ENCODE measurements at places on chromosomes 4 and X.

GRCh38 chrX:15882704-15883539, 28.3 kb upstream of the AP1S2 start:
- no peak for DNase-seq

DNA sequence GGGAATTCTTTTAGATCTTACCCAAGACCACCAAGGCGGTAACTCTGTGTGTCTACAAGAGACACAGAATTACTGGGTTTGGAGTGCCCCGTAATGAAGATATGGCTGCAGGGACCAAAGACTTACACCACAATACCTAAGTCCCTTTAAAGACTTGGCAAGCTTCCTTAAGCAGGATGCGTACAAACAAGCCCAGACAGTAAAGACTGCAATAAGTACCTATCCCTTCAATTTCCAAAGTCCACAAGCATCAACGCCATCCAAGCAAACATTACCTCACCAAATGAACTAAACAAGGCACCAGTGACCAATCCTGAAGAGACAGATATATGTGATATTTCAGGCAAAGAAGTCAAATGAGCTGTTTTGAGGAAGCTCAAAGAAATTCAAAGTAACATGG, 42.3 kb upstream of the RNF128 start:
- DNase-seq = no peak

- DNase-seq = no peak
Observed at GRCh38 chrX:19761554-19762295, 125.7 kb downstream of the SH3KBP1 start.

GRCh38 chr4:6746721-6747293, 30.8 kb downstream of the BLOC1S4 start:
- peak; percentile 94 for DNase-seq

GRCh38 chr4:4323705-4324534, 33.9 kb downstream of the ZBTB49 start:
- peak; percentile 19 for DNase-seq

DNA sequence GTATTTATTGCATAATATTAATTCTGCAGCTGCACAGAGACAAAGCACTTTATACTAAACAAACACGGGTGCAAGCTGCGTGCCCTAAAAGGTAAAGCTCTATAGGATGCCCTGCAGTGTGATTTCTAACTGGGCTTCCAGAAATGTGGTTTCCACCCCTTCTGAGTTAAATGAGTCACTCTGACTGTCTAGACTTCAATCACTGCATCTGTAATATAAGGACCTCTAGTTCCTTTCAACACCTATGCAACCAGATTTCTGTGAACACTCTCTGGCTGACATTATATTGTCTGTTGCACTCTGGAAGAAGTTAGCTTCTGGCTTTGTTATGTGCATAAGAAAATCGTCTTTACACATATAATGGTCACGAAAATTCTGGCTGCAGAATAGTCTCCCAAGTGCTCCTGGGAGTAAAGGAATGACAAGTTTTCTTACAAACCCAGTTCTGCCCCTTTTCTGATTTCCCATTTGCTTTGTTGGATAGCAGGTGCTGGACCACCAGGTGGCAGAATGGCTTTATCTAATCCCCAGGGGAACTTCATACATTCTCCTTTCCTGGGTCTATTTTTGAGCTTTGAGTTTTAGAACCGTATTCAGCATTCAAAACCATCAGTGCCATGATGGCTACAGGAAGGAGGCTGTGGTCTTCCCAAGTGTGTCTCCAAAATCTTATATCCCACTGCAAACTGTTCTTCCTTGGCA, 842.2 kb downstream of the STIM2 start:
- DNase-seq = no peak

DNA sequence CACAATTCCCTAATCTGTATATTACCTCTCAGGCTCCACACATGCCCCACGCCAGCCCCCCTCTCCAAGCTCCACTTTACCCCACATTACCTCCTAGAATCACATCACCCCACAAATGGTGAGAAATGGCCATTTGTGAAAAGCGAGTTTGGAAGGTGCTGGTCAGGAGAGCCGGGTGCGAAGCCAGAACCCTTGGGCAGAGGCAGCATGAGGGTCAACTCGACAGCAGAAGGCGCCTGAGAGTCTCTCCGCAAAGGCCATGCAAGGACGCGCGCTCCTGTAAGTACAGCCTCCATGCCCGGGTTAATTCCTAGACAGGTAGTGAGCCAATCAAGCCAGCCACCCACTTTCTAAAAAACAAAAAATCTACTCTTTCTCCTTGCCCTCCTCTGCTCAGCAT, 42.4 kb downstream of the RHOXF2 start:
- DNase-seq = no peak

- DNase-seq = no peak
Observed at GRCh38 chrX:154401045-154401799, 3.0 kb downstream of the RPL10 start.

GRCh38 chrX:56787734-56788152, 58.7 kb downstream of the NBDY start:
- peak; percentile 16 for DNase-seq

- no peak for DNase-seq
Observed at GRCh38 chrX:154125391-154126040, 18.5 kb upstream of the OPN1LW start.

DNA sequence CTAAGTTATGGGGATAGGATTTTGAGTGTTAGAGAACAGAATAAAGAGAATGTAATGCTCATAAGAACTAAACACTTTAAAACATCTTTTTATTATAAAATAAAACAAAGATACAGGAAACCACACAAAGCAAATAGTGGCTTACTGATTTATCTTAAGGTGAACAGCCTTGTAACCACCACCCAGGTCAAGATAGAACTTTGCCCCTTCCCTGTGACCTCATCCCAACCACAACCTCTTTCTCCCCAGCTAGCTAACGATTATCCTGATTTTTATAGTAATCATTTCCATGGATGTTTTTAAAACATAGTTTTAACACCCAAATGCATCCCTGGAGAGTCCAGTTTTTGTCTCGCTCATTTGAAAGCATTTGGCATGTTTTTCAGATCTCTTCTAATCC, 17.0 kb downstream of the HELT start:
- no peak for DNase-seq

- DNase-seq = no peak
Observed at GRCh38 chr4:20370274-20370673, 118.6 kb downstream of the SLIT2 start.

DNA sequence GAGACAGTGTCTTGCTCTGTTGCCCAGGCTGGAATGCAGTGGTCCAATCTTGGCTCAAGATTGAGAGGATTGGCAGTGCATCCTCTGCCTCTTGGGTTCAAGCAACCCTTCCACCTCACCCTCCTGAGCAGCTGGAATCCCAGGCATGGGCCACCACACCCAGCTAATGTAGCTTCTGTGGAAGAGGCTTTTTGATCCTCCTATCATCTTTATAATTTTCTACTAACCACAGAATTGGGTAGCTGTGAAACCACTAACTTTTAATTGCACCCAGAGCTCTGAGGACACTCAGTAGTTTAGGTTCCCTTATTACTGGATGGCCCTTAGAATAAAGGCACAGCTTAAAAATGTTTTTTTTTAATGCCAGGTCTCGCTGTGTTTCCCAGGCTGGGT, 8.9 kb upstream of the AGA start:
- DNase-seq = no peak

GRCh38 chrX:108049649-108050048, 4.8 kb downstream of the VSIG1 start:
- DNase-seq = no peak

DNA sequence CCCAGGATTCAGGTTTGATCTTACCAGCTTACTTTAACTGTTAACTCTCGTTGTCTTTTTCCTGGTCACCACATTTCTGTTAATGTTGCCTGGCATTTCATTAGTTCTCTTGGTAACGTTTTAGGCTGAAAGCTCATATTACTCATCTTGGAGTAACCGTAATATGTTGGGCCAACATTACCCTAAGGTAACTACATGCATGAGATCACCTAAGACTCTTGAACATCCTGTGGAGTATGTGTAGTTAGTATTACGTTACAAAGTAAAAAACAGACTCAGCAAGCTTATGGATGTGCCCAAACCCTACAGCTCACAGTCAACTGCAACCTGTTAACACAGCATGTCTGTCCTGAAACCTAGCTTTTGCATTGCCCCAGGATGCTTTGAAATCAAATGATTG, 203.3 kb upstream of the HS3ST1 start:
- DNase-seq = no peak

DNA sequence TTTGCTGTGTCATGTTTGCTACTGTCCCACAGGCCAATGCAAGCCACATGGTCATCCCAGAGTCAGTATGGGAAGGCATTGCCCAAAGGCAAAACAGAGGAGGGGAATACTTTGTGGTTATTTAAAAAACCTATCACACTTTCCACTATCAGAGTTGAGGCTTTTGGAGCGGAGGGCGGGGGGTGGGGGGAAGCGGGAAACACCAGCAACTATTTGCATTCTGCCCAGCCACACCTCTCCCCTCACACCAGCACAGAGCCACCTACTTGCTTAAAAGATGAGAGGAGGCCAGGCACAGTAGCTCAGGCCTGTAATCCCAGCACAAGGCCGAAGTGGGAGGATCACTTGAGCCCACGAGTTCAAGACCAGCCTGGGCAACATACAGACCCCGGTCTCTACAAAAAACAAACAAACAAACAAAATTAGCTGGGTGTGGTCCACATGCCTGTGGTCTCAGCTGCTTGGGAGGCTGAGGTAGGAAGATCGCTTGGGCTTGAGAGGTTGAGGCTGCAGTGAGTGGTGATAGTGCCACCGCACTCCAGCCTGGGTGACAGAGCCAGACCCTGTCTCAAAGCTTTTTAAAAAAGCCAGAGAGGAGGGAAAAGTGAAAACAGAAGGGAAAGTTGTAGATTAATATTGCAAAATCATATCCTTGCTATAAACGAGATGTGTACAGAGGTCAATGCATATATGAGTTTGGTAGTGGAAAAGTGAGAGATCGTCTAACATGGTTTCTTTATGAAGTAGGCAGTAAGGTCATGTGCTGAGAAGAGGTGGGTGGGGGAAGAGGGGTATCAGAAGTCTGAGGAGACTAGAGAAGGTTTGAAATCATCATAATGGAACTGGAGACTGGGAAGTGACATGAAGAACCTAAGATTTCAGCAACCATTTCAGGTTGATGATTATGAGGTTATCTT, 1.9 kb upstream of the CHST7 start:
- DNase-seq = no peak

DNA sequence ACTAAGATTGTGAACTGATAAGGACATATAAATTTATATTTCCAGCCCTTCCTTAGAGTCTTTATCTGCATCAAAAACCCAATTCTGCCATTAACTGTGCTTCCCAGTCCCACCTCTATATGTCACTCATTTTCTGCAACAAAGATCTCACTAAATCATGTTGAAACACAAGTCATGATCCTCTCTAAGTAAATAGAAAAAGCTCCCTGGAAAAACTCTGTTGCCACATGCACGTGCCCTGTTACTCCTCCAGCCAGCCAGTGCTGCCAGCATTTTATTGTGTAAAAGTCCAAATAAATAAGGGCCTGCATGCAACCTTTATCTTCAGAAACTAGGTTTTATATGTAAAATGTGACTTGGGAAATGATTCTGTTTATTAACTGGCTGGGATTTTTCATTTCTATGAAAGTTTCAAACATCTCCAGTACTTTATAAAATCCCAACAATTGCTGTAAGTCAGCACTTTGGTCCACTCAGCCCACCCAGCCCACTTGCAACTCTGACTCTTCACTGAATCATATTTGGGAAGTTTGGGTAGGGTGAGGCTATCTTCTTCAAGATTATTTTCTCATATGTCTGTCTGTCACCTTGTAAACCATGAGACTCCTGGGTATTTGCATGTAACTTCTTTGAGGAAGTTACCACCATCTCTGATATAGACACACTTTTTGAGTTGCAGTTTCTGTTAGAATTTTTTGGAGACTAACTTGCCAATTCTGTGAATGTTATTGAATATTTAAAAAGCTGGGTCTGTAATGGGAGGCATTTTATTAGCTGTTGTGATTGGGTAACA, 40.0 kb upstream of the SMARCA5 start:
- no peak for DNase-seq

GRCh38 chrX:40108959-40109287, 11.2 kb upstream of the BCOR start:
- peak; percentile 89 for DNase-seq

- no peak for DNase-seq
Observed at GRCh38 chr4:136664988-136665387, 867.3 kb downstream of the PCDH18 start.

DNA sequence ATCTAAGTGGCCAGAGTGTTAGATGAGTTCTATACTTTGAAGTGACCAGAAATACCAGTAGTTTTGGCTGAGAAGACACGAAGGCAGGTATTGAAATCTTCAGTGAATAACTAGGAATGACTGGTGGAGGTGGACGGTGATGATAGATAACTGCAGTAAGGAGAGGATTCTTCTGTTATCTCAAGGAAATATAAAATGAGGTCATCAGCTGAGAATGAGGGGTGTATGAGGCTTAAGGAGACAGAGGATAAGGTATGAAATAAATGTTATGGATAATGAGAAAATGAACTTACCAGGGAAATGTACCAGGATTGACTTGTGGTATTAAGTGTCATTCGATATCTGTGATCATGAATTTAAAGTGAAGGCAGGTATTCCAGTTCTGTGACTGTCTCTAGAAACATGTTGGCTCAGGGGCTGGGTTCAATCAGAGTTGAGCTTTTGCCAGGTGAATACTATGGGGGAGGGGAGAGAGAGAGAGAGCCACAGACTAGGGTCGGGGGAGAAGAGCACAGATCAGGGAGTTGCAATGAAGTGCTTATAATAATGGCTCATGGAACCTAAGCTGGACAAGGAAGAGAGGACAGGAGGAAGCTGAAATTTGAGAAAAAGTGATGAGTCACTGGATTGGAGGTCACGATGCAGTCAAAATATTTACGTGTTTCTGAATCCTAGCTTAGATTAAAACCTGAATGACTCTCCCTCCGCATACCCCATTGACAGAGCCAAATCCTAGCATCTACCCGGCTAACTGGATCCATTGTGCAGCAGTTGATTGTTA, 37.5 kb upstream of the BRS3 start:
- DNase-seq = no peak

DNA sequence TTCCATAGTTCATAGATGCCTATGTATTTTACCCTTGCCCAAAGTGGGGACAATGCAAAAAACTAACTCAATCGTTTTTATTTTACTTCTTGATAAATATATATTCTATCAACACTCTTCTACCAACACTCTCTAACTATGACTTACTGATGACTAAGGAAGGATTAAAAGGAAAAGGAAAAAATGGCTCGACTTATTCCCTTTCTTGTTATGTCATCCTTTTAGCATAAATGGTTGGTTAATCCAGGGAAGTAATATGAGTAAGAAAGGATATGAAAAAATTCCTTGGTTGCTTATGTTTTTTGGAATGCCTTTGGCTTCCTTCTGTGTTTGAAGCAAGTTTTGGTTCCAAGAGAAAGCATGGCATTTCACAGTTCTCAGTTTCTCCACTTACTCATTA, 1087.1 kb downstream of the C4orf33 start:
- DNase-seq = no peak

DNA sequence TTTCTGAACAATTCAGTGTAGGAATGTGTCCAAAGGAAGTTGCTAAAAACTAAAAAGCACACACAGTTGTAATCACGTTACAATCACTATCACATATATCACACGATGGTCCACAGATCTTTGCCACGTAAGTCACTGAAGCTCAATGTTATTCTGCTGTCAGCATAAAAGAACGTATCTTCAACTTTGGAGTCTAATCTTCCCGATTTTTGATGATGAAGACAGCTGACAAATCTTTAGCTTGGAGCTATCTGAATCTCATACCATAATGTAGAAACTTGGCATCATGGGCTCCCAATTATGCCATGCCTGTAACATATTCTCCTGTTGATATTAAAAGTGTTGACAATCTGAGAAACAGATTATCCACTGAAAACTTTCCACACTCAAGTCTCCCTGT, 158.4 kb downstream of the UBE2NL start:
- no peak for DNase-seq

GRCh38 chr4:1410491-1411325, 4.5 kb upstream of the NKX1-1 start:
- peak; percentile 71 for DNase-seq

GRCh38 chr4:121448231-121448630, 67.4 kb upstream of the QRFPR start:
- DNase-seq = no peak

Data from upper lobe of right lung (tissue), 1 donor.